ENCODE measurements at places on chromosomes 11 and 22.

DNA sequence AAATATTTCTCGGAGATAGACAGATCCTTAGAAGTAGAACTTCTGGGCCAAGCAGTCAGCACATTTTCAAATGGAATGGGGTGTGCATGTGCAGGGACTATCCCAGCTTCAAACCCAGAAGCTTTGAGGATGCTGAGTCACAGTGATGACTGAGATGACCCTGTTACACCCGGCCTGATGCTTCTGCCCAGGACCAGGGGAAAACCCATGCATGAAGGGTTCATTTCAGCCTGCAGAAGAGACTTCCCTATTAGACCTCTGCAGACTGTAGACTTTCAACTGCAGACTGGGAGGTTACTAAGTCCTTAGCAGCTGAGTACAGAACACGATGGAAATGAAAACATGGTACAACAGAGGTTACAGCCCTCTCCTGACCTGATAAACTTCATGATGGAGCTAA is 3.6 kb upstream of the OR2AT4 start:
- DNase-seq = no peak

- DNase-seq = peak; percentile 46
Observed at GRCh38 chr22:35961480-35962295, 66.9 kb downstream of the RBFOX2 start.

DNA sequence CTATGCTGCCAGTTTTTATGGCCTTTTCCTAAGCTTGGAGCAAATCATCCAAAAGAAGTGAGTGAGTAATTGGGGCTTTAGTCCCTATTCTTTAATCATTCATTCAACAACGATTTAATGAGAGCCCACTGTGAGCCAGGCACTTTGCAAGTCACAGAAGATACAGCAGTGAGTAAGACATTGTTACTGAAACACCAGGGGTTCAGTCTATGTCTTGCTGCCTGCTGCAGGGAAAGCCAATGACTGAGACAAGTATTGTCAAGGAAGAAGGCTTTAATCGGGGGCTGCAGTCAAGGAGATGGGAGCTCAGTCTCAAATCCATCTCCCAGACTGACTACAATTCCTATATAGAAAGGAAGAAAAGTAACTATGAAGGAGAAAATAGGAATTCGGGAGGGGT is 228.3 kb downstream of the FAM181B start:
- DNase-seq = no peak

DNA sequence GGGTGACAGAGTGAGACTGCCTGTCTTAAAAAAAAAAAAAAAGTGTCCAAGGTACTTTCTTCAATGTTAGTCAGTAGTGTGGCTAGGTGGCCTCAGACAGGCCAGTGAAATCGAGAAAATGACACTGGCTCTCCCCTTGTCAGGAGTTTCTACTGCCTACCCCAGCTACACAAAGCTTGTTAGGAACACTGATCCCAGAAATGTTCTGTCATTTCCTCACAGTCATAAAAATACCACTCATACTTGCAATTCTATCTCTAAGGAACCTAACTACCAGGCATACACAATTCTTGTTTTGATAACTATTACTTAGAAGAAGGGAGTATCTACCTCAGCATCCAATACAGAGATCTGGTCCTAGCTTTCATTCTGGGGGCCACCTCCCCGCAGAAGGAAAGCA is 31.3 kb downstream of the ATP6V1E1 start:
- DNase-seq = no peak

DNA sequence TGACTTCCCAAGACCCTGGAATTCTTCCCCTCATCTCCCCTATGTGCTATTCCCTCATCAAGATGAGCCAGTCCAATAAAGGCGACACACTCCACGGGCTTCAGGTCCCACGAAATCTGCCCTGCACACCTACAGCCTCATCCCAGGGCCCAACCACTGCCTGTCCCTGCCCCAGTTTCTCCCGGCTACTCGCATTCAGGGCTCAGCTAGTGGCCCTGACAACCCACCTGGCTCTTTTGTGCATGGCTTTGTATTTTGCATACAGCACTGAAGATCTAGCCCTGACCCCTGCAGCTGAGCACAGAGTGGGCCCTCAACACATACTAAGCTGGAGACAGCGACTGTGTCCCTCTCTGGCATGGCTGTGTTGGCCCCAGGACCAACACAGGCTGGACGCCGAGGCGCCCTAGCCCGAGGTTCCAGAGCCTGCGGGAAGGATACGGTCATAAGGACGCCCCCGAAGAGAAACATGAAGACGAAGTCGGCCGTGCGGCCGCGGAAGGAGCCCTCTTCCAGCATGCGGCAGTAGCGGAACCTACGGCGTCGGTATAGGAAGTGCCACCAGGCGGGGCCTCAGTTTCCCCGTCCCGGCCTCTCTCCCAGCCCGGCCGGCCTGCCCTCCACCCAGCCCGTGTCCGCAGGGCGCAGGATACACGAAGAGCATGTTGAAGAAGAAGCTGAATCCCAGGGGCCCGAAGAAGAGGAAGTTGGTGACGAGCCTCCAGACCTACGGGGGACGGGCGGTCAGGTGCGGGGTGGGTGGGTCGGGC is 710 bp downstream of the DERL3 start:
- DNase-seq = no peak

- DNase-seq = no peak
Observed at GRCh38 chr11:96256215-96257011, 86.6 kb downstream of the MAML2 start.

- DNase-seq = no peak
Observed at GRCh38 chr11:82315093-82315492, 418.6 kb downstream of the FAM181B start.

DNA sequence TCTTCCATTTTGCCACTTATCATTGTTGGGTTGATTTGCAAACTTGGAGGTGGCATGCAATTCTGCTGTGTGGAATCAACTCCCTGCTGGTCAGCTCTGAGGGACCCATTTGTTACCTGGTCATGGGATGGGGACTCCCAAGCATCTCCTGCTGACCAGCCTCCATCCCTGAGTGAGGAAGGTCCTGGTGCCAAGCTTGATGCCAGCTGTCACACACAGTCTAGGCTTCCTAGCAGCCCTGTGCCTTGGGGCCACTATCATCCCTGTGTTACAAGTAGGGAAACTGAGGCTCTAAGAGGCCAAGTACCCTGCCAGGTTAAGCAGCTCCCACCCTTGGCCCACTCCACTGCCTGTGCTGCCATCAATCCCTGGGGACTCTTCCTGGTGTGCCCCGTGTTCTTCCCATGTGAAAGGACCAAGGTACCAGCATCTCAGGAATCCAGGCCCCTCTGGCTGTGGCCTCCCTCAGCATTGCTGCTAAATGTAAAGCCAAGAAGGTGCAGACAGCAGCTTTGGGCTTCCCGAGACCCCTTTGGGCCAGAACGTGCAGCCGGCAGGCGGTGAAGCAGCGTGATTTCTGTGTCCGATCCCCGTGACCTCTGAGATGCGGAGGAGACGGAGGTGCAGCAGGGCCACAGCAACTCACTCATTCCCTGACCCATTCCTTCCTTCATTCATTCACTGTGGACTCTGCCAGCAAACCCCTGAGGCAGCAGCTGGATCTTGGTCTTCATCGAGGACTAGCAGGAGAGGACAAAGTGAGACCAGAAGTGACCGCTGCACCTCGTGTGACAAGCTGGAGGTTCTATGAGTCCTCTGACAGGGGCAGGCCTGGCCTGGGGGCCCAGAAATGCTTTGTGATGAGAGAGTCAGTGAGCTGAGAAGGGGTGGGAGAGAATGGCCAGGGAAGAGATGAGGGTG is 49.7 kb downstream of the MYEOV start:
- DNase-seq = no peak

Measured in HS-27A (cell line).